ENCODE measurements at places on chromosomes 1 and 21. TPM values are rescaled to one million over a fixed set of nuclear protein-coding genes. Genes with fewer than 3 reads are reported as not detected.
A peak's percentile ranks its signal among the peaks of the same experiment; 100 is the strongest.

DNA sequence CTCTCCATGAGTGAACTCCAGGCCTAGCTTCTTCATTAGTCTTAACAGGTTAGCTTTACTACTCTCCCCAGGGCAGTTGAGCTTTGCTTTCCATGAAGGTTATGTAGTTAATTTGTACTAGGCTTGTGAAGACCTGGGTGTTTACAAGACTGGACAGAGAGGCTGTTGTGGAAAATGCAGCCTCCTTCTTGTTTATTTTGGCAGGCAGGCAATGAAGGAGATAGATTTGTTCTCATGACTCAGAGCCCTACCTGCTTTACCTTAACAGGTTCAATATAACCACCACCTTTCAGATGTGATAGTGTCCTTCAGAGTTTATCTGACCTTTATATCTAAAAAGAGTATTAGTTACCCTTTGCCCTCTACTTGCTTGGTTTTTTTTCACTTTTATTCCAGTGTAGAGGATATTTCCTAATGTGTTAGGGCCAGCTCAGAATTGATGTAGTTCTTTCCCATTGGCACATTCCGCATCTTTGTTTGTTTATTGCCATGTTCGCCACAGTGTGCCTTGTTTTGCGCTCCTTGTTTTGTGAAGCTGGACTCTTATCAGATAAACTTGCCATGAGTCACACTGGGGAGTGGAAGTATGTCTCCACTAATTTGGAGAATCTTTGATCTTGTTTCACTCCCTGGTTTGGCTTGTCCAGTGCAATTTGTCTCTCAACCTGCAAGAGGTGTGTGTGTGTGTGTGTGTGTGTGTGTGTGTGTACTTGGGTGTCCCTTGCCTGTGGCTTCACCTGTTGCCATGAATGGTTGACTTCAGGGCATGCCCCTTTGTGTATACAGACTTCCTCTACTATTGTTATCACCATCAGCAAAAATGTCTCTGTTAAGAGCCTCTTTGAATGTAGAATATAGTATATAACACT, 87.4 kb upstream of the MACF1 start:
- no peak for DNase-seq

GRCh38 chr1:14815175-14815877, 216.8 kb downstream of the KAZN start:
- DNase-seq, result no peak

Gene ZMYND12
- total RNA-seq, result 1.4 TPM

Gene PYHIN1
- total RNA-seq, result 23.0 TPM

GRCh38 chr1:10737651-10738050, 58.8 kb downstream of the CASZ1 start:
- no peak for DNase-seq

DNA sequence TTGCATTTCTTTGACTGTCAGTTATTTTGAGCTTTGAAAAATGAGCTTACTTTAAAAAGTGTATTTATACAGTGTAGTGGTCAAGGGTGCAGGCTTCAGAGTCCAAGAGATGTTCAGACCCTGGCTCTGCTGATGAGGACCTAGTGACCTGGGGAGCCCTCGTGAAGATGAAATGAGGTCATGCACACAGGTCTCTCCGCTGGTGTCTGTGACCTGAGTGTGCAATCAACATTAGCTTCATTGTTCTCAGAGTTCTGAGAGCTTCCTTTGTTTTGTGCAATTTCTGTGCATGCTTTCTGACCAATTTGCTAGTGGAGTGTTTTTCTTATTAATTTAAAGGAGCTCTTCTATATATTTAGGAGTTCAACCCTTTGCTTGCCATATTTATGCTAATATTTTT, 71.3 kb downstream of the RIPK4 start:
- no peak for DNase-seq

DNA sequence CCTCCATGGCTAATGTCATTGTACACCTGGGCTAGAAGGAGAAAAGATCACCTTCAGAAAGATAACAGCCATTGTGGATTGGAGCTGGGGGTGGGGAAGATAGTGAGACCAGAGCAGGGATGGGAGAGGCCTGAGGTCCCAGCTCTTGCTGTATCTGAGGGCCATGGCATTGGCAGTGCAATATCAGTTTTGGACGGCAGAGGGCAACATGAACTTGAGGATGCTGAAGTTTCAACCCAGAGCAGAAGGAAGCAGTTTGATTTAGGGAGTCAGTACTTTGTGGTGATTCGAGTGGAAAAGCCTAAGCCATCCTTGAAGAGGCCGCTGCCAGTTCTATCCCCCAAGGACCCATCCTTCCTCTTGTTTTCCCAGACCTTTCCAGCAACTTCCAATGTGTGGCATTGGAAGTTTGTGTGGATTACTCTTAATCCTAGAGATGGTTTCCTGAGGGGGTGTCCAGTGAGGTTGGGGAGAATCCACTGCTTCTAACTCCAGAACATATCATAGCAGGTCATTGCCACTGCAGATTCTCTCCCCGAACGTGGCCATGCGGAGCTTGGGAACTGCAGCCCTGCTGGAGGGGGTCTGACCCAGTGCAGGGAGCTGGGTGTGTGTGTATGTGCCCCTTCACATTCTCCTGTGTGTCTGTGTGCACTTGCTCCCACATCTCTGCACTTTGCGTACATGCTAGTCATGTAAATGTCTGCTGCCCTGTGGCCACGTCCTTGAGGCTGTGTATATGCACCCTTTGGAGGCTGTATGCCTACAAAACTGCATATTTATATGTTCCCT, 24.1 kb downstream of the SLC26A9 start:
- peak; percentile 73 for DNase-seq

DNA sequence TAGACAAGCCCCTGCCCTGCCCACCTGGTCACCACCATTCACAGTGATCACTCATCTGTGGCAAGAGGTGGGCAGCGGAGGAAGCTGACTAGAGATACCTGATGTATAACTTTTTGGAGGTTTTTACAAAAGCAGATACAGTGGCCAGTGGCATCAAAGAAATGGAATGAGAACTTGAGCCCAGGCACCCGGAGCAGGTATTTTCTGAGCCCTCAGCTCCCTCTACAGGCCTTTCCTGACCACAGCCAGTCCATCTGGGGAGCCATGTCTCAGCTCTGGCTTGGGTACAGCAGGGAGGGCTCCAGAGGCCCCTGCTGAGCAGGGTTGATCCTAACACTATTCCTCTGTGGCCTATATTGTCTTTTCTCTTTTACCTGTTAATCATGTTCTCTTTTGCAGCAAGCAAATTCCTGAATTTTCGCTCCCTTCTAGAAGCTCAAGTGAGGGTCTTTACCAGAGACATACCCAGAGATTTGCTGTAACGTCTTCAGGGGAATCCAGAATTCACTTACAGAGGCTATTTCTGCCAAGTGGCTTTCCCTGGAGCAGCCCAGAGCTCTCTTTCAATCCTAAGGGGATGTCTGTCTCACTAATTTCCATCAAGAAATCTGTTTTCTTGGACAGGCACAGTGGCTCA, 27.3 kb downstream of the GPR157 start:
- DNase-seq, result peak; percentile 34

Gene SLC37A1
- 27.5 TPM for total RNA-seq

- DNase-seq, result no peak
These were observed 26.8 kb downstream of the GFI1 start for GRCh38 chr1:92459871-92460320.

- peak; percentile 88 for DNase-seq
These were observed at the start of gene ATP8B2 for GRCh38 chr1:154324669-154325582. TSS of gene ATP8B2 (plus strand) at chr1:154325525. CDS start at chr1:154328142, 2,617 bp downstream.

DNA sequence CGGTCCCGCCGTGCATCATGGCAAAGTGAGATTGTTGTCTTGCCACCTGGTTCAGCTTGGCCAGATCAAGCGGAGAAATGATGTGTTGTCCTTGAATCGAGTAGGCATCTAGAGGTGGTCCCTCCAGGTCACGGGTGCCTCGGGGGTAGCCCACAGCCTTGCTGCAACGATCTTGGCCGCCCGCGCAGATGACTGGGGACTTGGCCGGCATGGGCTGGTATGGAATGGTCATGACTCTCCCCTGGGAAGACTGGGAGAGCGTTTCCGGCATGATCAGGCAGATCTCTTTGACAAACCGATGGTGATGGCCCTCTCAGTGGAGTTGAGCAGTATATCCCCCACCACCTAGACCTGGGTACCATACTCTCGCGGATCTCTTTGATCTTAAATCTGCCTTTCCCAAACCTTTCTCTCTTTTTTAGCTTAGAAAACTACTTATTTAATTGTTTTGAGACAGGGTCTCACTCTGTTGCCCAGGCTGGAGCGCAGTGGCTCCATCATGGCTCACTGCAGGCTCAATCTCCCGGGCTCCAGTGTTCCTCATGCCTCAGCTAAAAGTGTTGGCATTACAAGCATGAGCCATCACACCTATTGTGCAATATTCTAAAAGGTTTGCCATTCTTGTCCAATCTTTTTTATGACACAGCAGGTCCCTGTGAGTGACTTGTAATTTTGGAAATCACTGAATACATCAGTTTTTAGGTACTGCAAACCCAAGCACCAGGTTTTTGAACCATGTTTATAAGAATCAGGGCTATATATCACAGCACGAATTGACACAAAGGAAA, 9.4 kb upstream of the ELAPOR1 start:
- no peak for DNase-seq

DNA sequence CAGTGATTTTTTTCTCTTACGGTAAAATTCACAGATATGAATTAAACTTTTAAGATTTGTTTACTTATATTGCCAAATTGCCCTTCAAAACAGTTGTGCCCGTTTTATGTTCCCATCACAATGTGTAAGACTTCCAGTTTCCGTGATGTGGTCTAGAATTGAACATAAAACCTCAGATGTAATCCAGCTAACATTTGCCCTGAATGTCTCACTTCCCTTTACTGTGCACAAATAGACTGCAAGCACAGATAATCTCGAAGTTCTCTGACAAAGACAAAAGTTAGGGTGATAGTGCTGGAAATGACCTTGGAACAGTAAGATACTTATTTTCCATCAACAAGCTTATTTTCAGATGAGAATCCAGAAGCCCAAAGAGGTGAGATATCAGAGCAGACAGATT, 177.5 kb downstream of the ZZZ3 start:
- no peak for DNase-seq

Gene OLFML2B
- total RNA-seq, result not detected

GRCh38 chr1:113935970-113936369, 6.8 kb downstream of the HIPK1 start:
- no peak for DNase-seq

Gene GPR153
- total RNA-seq, result 1.6 TPM

All from activated T-cell treated with anti-CD3 and anti-CD28 coated beads, Interleukin-2, amount 50 U/mL, for 72 hours (primary cell).